Endothelial cell of umbilical vein (primary cell): ENCODE measurements at places on chromosomes 12 and 14. TPM values are rescaled to one million over a fixed set of nuclear protein-coding genes. Genes with fewer than 3 reads are reported as not detected.

- no peak for DNase-seq
- no peaks in the 10 kb centered on the region for H3K27me3 ChIP-seq
- no peaks in the 10 kb centered on the region for H3K4me1 ChIP-seq
These were observed 74.4 kb downstream of the ANKS1B start for GRCh38 chr12:99910342-99910741.

DNA sequence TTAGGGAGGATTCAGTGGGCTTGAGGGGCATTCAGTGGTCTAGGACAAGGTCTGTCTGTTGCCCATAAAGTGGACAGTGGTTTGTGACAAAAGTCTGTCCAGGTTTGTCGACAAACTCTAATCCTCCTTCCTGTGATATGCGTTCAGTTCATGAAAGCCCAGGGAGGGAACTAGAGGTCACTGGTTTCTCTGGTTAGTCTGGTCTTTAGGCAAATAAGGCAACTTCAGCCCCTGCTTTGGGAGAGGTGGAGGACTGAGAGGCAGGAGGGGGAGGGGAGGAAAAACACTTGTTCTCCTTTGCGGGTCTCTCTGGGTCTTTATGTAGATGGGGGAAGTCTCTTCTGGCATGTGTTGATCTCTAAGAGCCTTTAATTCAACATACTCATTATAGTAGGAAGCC, 235.1 kb upstream of the PWP1 start:
- H3K4me1 ChIP-seq: no peaks in the 10 kb centered on the region
- H3K27ac ChIP-seq: no peak overlapping the region
- H3K4me3 ChIP-seq: no peak overlapping the region
- no peaks in the 10 kb centered on the region for H3K36me3 ChIP-seq

DNA sequence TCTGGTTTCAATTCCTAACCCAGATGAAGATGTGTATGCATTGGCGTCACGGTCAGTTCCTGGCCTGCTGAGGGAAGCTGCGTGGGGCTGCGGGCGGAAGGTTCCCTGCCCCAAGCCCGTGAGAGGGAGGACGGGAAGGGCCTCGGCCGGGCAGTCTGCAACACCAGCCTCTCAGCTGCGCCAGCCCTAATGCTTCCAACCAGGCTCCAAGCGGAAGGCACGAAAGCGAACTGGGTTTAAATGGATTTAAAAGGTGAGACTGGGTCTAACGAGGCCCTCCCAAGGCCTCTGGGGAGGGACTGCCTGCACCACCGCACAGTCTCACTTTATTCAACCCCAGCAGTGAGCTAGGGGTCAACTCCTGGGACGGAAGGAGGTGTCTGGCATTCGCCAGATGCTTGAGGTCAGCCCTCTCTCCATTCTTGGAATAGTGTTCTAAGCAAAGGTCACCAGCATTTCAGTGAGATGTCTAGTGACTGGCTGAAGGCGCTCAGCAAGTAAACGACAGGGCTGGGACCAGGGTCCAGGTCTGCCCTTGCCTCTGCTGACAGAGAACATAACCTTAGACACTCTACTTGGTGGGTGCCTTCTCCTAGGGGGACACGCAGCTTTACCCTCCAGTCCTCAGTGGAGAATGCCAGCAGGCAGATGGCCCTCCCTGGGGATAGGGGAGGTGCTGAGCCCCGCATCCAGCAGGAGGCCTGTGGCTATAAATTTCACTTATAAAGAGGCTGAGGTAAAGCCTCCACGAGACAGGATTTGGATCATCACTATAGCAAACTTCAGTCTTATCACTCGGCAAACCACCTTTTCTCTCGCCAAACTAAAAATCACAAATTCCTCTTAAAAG, 92.2 kb downstream of the PIWIL1 start:
- H3K4me1 ChIP-seq: no peaks in the 10 kb centered on the region
- H3K4me3 ChIP-seq: no peak overlapping the region
- H3K27ac ChIP-seq: no peak overlapping the region
- no peaks in the 10 kb centered on the region for H3K27me3 ChIP-seq

- H3K4me3 ChIP-seq: no peak overlapping the region
- peak overlapping the region; percentile 70 for H3K27ac ChIP-seq
- DNase-seq: peak; percentile 99
- peaks cover 2% of the 10 kb centered on the region for H3K27me3 ChIP-seq
- peaks cover 1% of the 10 kb centered on the region for H3K36me3 ChIP-seq
These were observed 1.9 kb upstream of the PTMS start for GRCh38 chr12:6764011-6764828.

Gene ABHD12B
- not detected in 2 replicates for total RNA-seq

- DNase-seq: no peak
- H3K4me3 ChIP-seq: no peak overlapping the region
- H3K27me3 ChIP-seq: no peaks in the 10 kb centered on the region
- H3K36me3 ChIP-seq: no peaks in the 10 kb centered on the region
- H3K4me1 ChIP-seq: peaks cover 14% of the 10 kb centered on the region
- H3K27ac ChIP-seq: no peak overlapping the region
These were observed 12.2 kb downstream of the CLMN start for GRCh38 chr14:95307402-95308041.
